Caco-2 (cell line): ENCODE measurements at places on chromosomes 1 and 21. TPM values are rescaled to one million over a fixed set of nuclear protein-coding genes. Genes with fewer than 3 reads are reported as not detected.
A peak's percentile ranks its signal among the peaks of the same experiment; 100 is the strongest.

DNA sequence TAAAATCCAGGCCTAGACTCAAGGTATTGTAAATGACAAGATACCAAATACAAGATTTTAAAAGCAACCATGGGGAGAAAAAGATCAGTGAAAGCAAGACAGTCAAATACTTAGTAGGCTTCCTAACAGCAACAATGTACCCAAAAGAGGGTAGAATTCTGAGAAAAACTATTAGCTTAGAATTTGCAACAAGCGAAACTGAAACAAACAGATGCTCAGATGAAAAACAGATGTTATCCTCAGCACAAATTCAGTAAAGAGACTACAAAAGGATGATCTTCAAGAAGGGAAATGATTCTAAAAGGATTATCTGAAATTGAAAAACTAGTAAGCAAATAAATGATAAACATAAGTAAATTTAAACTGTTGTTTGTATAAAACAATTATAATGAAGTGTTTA lies 40.0 kb downstream of the PDC start:
- no peak for DNase-seq

DNA sequence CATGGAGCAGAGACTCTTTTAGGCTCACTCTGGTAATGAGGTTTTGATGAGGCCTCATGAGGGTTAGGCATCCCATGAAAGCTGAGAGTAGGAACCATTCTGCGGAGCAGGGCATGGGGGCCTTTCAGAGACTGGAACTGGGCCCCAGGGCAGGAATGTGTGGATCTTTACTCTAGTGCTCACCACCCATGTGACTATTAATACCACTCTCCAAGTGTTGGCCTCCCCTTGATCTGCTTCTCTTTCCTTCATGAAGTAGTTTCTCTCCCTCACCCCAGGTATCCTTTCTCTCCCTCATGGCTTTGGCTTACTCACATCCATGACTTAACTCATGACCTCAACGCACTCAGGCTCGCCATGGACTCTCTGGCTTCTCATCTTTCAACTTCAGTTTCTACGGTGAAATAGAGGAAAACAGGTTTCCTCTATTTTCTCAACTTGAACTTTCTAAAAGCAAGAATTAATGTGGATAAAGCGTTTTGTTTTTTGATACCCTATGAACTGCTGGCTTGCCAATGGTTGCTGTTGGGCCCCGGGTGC lies 50.5 kb upstream of the GADD45A start:
- no peak for DNase-seq

DNA sequence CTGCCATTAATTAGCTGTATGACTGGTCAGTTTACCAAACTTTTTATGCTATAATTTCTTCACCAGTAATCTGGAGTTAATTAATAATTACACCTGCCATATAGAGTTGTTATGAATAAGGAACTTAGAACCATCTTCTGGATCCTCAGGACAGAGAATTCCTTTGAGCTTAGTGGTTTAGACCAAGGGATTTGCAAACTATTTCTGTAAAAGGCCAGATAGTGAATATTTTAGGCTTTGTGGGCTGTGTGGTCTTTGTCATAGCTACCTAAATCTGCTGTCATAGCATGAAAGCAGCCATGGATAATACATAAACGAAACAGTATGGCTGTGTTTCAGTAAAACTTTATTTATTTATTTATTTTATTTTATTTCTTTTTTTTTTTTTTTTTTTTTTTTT lies 9.0 kb downstream of the TIMM17A start:
- DNase-seq = no peak

DNA sequence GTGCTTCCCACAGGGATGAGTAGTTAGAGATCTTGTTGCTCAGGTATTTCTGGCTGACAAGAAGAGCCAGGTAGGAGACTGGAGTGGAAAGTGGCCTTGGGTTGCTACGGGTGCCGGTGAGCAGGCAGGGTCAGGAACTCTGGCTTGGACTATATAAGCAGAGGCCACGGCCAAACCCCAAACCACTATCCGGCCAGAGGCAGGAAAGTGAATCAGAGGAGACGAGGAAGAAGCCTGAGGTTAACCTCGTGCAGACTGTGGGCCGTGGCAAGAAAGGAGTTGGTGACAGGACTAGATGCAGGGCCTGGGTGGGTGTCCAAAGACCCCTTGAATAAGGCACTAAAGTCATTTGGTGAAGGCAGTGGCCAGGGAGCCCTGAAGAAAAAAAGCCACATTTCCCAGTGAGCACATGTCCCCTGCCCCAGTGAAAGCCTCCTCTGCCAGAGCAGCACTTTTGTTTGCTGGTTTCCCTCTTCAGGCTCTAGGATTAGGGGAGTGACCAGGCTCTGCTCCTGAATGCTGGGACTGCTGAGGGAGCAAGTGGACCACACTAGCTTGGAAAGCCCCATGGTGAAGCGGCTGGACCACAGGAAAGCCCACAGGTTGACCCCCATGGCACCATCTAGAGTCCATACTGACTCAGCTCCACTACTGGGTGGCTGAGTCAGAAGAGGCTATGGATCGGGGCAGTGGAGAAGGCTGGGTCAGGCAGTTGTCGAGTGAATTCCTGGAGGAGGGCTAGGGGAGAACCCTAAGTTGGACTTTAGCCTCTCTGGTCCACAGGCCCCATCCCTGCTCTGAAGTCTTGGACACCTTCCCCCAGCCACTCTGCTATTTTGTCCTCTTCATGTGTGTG lies 23.4 kb downstream of the CSF1 start:
- DNase-seq = no peak

- no peak for DNase-seq
Observed at GRCh38 chr1:165894591-165894990, 67.2 kb downstream of the UCK2 start.

DNA sequence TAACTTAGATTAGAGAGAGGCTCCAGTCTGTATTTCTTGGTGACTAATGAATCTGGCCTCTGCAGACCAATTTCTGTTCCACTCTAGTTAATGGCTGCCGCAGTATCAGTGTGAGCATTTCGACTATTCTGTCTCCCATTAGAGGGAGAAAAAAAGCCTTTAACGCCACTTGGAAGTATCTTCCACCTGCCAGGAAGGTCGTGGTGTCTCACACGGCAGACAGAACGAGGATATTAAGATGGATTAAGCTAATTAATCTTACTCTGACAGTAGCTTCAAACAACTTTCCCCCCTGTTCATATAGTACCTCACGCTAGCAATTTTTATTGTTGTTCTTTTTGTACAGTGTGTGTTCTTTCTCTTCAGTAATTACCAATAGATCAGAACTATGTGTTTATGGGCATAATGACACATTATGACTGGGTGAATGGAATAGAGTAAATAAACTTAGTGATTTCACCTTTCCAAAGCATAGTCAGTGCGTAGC lies 153.8 kb downstream of the ADGRL2 start:
- no peak for DNase-seq

DNA sequence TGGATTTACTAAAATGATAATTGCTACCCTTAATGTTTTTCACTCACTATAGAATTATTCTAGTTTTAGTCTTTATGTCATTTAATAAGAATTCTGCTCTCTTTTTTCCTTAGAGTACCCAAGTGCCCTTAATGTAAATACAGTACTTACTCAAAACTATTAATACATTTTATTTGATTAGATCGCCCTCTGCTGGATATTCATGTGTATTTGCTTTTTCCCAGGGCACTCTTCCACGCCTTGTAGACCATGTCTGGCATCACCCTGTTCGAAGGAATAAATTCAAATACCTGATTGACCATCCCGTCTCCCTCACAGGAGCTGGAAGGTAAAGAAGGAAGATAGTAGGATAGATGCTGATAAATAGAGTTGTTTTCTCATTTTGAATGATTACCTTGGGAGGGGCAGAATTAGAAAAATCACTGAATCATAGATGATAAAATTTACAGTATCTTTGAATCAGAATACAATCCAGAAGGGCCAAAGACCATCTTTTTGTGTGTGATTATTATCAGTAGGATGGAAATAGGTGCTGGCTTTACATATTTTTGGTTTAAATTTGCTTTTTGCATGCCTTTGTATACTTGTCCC lies 4.1 kb downstream of the AXDND1 start:
- DNase-seq = peak; percentile 62

DNA sequence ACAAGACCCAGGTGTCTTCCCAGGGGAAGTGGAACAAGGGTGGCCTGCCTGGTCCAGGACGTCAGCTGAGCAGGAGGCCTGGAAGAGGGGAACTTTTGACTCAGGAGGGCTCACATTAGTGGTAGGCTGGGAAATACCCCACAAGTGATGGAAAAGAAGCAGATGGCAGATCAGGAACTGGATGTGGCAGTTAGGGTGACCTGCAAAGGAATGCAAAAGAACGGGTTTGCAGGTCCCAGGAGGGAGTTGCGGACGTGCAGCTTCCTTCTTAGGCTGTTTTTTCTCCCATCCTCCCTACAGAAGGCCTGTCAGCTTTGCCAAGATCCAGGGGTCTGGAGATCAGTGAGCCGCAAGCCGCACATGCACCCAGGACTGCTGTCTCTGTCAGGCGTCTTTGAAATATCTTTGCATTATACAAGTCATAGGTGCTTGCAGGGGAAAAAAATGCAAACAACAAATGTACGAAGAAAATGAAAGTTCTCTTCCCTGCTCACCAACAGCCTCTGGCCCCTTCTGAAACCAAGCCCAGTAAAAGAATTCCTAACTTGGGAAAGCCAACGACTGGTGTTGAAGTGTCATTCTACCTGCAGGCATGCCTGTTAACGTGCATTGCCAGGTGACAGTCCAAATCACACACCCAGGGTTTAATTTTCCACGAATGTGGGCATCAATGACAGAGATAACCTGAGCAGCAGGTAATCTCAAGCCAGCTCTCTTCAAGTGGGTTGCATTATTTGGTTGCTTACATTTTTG lies 34.4 kb downstream of the NENF start:
- DNase-seq = no peak

GRCh38 chr1:214324896-214325800 lies 44.2 kb downstream of the SMYD2 start:
- DNase-seq = no peak

DNA sequence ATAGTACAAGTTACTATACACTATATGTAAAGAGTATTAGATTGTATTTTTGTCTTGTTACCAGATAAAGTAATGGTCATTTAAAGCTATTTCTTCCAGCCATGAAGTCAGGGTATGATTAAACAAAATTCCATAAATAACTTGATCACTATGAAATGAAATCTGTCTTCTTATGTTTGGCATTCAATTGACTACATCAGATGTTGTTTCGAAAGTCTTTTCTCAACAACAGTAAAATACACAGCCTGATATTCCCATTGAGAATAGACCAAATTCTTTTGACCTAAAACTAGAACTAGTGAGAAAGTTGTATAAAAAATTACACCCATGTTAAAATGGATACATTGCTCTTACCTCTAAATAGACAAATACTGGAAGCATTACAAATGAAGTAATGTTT lies 134.6 kb upstream of the ADAMTS5 start:
- no peak for DNase-seq

DYRK3 gene
- 0.16 TPM in 1 of 2 replicates, not detected in the other for total RNA-seq

CDC20 gene
- 123 and 125 TPM in 2 replicates for total RNA-seq

B3GALT2 gene
- total RNA-seq = not detected in 2 replicates

CELA3B gene
- total RNA-seq = not detected in 2 replicates

LRRC8C gene
- total RNA-seq = 0.07 and 0.11 TPM in 2 replicates
